Fibroblast of mammary gland (primary cell): ENCODE measurements at places on chromosomes 4 and X.

GRCh38 chr4:101911616-101912015 is 121.1 kb downstream of the BANK1 start:
- no peak for DNase-seq

GRCh38 chr4:150150629-150151062 is 72.4 kb downstream of the DCLK2 start:
- no peak for DNase-seq

DNA sequence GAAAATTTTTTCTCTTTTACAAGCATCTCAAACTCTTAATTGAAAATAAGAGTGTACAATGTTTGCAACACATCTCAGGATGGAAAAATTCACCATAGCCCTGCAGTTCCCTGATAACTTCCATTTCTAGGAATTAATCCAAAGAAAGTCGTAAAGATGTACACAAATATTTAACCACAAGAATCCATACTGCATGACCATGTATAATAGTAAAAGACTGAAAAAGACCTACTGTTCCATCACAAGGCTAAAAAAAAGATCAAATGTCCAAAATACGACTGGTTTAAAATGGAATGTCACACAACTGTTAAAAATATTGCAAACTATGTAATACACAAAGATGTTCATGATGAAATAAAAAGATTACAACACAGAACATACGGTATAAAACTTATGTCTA is 32.1 kb downstream of the HUWE1 start:
- no peak for DNase-seq

DNA sequence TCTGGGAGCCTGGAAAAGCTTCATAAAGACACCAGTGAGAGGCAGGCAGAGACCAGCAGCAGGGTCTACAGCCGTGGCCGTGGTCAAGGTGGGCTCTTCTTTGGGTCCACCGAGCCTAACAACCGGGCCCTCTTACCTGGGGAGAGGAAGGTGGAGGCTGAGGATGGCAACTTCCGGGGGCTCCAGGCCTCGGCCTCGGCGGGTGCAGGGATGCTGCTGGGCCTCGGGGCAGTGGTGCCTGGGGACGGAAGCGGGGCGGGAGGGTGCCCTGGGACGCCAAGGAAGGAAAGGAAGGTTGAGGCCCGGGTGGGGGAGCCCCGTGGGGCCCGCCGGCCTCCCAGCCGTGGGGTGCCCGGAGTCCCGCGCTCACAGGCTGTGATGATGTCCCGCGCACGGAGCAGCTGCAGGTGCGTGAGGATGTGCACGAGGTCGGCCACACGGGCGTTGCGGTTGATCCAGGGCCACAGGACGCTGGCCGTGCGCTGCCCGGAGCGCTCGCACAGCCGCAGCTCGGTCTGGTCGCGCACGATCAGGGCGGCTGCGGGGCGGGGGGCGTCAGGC is 561 bp downstream of the IRAK1 start:
- DNase-seq, result no peak

DNA sequence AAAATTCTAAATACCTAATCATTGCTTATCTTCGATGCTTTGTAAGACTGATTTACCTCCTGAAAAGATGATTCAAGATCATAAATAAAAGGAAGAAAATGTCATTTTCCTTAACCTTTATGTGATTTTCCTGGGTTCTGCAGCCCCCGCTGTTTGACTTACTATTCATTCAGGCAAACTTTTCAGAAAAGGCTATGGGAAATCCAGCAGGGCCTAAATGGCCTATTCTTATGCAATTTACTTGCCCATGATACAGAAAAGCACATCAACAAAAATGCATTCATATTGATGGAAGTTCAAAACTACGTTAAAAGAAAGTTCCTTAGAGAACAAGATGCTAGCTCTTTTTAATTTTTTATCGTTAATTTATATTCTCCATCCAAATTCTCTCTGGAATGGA is 51.2 kb downstream of the TMEM144 start:
- no peak for DNase-seq

DNA sequence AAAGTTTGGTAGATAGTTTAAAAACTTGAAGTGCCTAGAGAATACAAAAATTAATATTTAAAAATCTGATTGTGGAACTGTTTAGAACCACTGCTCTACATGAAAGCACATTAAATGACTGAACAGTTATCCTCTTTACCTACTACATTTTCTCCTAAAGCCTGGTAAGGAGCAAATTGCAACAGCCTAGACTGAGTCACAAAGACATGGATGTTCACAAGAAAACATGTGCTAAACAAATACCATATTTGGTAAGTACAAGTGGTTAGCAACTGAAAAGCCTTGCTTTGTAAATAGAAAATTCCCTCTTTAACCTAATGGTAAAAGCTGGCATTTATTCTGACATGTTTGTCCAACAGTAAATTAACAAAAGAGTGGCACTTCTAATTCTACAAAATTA is 203.1 kb downstream of the FBXO8 start:
- DNase-seq, result peak; percentile 83

- DNase-seq, result no peak
Measured at GRCh38 chr4:183790661-183791060, 114.4 kb upstream of the STOX2 start.

- peak; percentile 66 for DNase-seq
Measured at GRCh38 chr4:118270492-118270891, 82.3 kb downstream of the PRSS12 start.

GRCh38 chr4:41799126-41799525 is 50.6 kb upstream of the PHOX2B start:
- no peak for DNase-seq

- DNase-seq, result peak; percentile 5
Measured at GRCh38 chr4:111773858-111774257, 371.4 kb upstream of the FAM241A start.

- peak; percentile 38 for DNase-seq
Measured at GRCh38 chr4:108620933-108621905, 843 bp downstream of the RPL34 start.

DNA sequence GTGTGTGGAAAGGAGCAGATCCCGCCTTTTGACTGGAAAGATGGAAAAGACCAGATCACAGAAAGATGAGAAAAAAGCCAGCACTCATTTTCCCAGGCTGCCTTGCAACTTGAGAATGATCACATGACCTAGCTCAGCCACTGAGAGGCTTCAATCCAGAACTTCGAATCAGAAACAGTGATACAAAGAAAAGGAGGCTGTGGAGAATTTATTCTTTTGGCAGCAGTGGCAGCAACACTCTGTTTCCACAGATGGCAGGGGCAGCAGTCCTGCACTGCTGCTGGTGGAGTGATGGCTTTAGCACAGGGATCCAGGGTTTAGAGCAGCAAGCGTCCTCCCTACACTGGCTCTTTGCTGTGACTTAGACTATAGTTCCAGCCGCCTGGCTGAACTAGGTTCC is 77.8 kb upstream of the SH3RF1 start:
- DNase-seq, result no peak

GRCh38 chr4:2084316-2084715 is 25.2 kb downstream of the NAT8L start:
- DNase-seq, result peak; percentile 19

GRCh38 chr4:26039639-26040359 is 125.8 kb downstream of the SMIM20 start:
- DNase-seq, result no peak

DNA sequence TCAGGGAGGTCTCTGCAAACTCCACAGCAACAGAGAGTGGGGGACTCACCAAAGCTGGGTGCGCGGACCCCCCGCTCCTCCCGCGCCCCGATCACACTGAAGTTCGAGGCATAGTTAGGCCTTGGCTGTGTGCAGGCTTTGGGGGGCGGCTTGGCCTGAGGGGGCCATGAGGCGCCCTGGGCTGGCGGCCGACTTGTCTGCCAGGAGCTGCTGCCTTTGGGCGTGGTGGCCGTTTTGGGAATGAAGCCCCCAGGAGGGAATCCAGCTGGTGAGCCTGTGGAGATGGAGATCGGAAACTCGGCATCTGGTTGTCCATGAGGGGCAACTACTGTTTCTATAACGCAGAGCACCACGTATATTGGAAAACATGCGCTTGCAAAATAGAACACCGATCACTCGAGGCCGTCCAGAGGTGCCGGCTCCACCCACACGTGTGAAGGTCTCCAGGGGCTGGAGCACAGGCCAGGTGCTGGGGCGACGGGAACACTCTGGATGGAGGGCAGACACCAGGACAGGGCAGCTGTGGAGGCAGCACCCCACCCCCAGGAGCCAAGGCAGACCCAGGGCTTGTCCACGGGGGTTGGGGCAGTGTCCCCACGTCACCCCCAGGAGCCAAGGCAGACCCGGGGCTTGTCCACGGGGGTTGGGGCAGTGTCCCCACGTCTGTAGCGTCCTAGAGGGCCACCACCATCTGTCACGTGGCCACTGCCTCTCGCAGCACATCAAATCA is 25.9 kb upstream of the CPLX1 start:
- DNase-seq, result no peak

DNA sequence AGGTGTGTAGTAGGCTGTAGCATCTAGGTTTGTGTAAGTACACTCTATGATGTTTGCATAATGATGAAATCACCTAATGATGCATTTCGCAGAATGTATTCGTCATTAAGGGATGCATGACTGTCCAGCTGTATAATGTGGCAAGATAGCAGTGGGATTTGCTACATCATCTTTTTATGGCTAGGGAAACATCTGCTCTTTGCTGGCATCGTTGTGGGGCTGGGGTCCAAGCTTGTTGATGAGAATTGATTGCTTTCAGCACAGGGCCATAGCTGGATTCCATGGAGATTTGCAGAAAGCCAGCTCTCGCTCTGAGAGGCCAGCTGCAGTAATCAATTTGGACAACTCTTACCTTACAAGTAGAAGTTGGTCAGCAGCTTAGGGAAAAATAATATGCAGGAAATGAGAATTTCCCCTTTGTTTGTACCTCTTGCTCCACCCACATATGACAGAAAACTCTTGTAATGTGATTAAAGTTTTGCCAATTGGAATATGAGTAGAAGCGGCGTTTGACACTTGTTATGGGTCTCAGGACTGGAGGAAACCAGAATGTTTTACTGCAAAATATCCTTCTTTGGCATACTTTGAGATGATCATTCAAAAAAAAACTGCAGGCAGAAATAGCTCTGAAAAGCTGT is 310.5 kb downstream of the RAPGEF2 start:
- DNase-seq, result peak; percentile 83

GRCh38 chr4:20474119-20474518 is 222.4 kb downstream of the SLIT2 start:
- DNase-seq, result peak; percentile 35

GRCh38 chr4:70839589-70840093 is at the start of gene GRSF1:
TSS of gene GRSF1 (minus strand) at chr4:70839890. CDS start at chr4:70839827, 63 bp downstream.
- peak; percentile 91 for DNase-seq

DNA sequence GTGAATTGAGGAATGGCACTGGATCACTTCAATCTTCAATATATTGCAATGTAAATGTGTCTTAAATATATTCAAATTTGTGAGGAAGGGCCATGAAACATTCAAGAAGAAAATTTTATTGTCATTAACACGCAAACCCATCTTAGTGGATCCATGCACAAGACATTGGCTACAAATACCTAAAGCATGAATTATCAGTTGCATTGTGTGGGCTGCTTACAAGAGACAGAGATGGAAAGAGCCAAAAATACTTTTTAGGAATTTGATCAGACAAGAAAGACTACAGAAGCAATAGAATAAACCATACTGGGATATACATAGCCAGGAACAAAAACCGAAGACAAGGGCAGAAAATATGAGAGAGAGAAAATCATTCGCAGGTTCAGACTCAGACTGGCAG is 616.2 kb upstream of the GRIA3 start:
- DNase-seq, result peak; percentile 16

GRCh38 chrX:118468122-118468521 is 27.5 kb upstream of the DOCK11 start:
- no peak for DNase-seq

DNA sequence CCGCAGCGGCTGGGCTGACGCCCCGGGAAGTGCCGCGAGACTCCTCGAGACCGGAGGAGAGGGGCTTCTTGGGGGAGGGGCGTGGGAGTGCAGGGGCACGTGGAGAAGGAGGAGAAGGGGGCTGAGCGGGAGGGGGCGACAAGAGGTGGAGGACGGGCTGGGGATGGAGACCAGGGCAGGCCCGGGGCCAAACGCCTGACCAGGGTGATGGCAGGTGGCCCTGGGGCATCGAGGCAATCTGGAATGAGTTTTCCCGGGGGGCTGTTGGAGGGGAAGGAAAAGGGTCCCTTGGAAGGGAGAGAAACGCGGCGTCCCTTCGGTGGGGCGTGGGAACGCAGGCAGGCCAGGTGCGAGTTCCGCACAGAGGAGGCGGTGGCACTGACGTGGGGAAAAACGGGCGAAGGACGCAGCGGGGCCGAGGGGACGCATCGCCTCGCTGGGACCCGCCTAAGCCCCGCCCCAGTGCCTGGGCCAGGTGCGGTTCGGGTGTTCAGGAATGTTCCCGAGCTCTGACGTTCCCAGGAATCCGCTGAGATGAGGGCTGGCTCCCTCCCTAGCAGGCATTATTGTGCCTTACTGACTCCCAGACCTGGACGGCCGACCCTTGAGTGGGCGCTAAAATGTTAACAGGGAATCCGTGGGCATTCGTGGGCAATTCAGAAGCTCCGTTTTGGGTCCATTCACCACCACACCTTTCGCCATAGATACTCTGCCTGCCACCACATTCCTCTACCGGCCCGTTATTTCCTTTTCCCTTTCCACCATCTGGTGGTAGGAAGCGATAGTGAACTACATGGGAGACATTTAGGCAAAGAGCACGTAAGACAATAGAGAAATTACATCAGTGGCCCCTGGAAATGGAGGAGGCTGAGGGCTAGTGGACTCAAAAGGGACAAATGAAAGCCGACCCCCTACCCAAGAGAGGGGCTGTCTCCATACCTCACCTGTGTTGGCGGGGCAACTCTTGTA is 795 bp upstream of the SH3KBP1 start:
- peak; percentile 74 for DNase-seq

- no peak for DNase-seq
Measured at GRCh38 chr4:159242427-159242826, 139.5 kb downstream of the RAPGEF2 start.

DNA sequence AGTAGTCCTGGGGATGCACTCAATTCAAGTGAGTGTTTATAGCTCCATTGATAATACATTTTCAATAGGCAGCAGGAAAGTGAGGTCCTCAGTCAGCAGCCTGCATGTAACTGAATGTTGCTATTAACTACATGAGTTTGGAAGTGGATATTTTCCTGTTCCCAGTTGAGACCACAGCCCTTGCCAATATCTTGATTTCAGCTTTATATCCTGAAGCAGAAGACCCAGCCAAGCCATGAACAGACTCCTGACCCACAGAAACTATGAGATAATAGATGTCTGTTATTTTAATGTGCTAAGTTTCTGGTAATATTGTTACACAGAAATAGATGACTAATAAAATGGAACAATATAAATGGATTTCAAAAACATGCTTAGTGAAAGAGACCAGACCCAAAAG is 63.7 kb downstream of the VSIG4 start:
- no peak for DNase-seq

GRCh38 chr4:19266566-19266965 is 985.1 kb upstream of the SLIT2 start:
- DNase-seq, result no peak

- DNase-seq, result no peak
Measured at GRCh38 chrX:17409566-17410290, 34.7 kb downstream of the NHS start.

DNA sequence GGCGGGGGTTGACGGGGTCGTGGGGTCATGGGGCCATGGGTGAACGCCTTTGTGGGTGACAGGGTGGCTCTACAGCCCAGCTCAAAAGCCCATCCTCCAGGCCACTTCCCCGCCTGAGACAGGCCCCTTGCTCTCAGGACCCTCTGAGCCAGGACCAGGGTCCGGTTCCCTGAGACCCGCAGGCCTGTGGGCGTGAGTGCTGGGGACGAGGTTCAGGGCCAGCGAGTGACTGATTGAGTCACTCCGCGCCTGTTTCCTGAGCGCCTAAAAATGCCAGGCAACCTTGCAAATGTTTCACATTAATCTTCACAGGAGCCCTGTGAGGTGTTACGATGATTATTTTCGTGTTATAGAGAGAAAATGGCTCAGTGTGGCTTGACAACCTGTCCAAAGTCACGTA is 97.8 kb downstream of the ZNF674 start:
- DNase-seq, result peak; percentile 18
